GM12892 (cell line): ENCODE measurements at places on chromosomes 5 and 9.

DNA sequence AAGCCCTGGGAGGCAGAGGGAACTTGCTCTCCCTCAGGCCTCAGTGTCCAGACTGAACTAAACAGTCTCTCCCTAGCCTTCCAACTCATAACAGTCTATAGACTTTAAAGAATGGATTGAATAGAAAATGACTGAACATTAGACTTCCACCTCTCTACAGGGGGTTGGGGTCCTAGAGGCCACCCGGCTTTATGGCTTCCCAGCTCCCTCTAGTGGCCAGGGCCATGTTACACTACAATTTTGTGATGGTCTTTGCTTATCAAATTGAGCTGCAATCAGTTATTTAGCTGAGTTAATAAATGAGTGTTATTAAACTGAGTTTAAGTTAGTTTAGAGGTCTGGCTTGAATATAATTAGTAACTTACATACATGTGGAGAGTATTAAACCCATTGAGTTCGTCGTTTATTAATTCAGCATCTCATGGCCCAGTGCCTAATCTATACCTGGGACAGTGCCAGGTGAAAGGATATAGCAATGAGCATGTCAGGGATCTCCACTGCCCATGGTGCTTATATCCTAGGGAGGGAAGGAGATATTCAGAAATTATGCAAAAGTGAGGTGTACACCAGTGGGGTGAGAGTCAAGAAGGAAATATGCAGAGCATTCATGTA, 105.2 kb downstream of the SH3TC2 start:
- DNase-seq = peak; percentile 27

DNA sequence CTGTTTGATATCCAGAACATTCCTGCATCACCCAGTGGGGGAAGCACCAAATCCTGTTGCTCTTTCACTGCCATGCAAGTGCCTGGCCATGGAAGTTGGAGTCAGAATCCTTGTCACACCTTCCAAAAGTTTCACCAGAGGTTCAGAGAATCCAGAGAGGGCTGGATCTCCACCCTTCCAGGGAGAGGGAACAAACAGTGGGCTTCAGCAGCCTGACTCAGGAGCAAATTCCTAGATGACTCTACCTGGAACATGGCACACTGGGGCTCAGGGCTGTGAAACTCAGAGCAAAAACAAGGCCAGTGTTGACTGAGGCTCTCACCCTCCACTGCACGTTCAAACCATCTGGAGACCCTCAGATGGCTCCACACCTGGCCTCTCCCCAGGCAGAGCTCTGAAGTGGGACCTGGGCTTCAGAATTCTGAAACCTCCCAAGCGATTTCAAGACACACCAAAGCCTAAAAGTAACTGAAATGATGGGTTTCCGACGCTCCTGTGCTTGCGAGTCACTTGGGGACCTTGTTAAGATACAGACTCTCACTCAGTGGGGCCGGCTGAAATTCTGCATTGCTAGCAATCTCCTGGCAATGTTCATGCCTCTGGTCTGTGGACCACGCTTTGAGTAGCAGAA, 205.9 kb downstream of the AUH start:
- no peak for DNase-seq

- DNase-seq = no peak
Measured at GRCh38 chr9:129834489-129835127, 467 bp downstream of the C9orf78 start.

GRCh38 chr5:126659805-126660482, 59.2 kb downstream of the PHAX start:
- DNase-seq = no peak

DNA sequence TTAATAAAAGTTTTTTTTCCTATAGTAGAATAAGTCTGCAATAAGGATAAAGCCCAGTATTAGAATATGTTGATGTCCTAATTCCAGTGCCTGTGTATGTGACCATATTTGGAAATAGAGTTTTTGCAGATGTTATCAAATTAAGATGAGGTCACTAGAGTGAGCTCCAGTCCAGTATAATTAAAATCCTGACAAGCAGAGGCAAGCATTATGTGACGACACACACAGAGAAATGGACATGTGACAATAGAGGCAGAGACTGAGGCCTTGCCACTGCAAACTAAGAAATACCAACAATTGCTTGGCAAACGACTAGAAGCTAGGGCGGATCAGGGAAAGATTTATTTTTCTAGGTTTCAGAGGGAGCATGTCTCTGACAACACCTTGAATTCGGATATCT, 216.4 kb upstream of the CYLC2 start:
- no peak for DNase-seq
